ENCODE measurements at places on chromosomes 5 and 9.

- DNase-seq = no peak
These were observed 14.3 kb upstream of the PDCD6 start for GRCh38 chr5:257148-257547.

DNA sequence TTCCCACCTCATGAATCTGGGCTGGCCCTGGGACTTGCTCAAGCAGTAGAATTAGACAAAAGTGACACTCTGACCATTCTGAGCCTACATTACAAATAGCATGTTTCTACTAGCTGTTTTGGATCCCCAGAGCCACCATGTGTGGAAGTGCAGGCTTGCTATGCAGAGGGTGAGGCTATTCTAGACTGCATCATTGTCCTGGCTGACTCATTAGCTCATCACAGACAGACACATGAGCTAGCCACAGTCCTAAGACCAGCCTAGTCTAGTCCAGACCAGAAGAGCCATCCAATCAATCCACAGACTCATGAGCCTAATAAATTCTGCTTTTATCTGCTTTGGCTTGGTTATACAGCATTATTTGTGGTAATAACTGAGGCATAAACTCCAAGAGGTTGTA is 351.9 kb downstream of the PRELID2 start:
- peak; percentile 27 for DNase-seq

DNA sequence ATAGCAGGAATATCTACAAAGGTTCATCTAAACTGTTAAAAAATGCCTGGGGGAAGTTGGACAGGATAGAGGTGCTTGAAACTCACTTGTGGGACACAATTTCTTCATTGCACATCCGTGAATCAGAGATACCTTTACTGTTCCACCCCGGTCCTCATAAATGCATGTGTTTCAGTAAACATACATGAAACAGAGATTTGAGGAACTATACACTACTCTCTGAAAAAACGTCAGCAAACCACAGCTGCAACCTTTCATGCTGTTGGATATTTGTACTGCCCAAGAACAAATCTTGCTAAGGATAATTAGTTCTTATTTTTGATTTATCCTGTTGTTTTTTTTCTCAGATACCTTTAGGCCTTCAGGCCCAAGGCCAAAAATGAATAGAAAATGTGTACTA is 337.3 kb downstream of the KDM4C start:
- DNase-seq = no peak

DNA sequence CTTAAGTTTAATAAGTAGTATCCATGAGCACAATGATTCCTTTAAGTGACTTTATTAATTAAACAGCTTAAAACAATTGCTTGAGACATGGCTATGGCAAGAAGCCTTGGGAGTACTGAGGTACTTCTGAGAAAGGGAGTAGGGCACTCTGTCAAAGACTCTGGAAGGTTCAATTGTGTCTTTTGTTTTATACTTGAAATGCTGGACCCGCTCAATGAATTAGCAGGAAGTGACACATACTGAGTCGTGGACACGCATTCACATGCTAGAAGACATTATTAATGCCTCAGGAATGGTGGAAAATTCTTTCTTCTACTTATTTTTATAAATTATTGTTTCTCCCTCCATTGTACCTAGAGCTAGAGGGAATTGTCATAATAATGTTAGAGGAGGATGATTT is 347.3 kb upstream of the ZNF608 start:
- DNase-seq = peak; percentile 38

GRCh38 chr5:92884469-92884868 is 696.5 kb downstream of the NR2F1-AS1 start:
- no peak for DNase-seq

DNA sequence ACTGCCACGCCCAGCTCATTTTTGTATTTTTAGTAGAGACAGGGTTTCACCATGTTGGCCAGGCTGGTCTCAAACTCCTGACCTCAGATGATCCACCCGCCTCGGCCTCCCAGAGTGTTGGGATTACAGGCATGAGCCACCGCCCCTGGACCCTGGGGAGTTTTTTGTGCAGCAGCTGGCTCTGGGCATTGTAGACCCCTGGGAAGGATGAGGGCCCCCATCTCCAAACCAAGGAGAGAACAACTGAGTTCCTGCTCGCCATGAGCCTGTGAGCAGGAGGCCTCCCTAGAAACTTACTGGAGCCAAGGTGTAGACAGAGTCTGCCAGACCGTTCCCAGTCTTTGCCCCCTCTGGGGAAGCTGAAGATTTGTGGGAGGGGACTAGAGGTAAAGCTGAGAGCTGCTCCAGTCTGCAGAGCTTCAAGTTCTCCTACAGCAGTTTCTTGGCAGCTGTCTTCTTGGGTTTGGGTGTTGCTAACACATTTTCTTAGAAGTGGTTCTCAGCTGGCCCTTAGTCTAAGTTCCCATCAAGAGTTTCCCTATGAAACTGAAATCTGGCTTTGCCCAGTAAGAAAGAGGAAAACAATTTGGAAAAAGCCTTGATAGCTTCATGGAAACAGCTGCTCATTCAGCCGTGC is 12.4 kb downstream of the NUDT2 start:
- DNase-seq = no peak

DNA sequence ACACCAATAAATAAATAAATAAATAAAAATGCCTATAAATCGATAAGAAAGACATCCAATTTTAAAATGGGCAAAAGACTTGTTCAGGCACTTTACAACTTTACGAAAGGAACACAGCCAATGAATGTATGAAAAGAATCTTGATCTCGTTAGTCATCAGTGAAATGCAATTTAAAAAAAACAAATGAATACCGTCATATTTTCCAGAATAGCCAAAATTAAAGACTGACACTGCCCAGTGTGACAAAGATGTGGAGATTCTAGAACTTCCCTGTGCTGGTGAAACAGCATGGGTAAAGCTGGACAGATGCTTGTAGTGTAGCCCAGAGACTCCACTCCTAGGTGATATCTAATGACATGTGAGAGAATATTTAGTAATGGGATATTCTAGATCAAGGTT is 127.1 kb downstream of the GOLPH3 start:
- DNase-seq = peak; percentile 41

- DNase-seq = no peak
These were observed 36.9 kb downstream of the ANKRD33B start for GRCh38 chr5:10600626-10601245.

Data from adipocyte (in vitro differentiated cells).